NCI-H1436 treated with DMSO at 0.1 percent for 48 hours (cell line): ENCODE measurements at places on chromosomes 4 and X.
A peak's percentile ranks its signal among the peaks of the same experiment; 100 is the strongest.

DNA sequence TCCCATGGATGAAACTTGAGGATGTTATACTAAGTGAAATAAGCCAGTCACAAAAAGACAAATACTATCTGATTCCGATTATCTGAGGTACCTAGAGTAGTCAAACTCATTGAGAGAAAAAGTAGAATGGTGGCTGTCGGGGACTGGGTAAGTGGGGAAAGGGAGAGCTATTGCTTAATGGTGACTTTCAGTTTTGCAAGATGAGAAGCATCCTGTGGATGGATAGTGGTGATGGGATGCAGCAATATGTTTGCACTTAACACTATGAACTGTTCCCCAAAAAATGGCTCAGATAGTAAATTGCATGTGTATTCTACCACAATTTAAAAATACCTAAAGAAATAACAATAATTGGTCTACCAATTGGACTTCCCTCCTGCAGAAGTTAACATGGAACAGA is 181.5 kb downstream of the SHROOM3 start:
- DNase-seq: no peak

DNA sequence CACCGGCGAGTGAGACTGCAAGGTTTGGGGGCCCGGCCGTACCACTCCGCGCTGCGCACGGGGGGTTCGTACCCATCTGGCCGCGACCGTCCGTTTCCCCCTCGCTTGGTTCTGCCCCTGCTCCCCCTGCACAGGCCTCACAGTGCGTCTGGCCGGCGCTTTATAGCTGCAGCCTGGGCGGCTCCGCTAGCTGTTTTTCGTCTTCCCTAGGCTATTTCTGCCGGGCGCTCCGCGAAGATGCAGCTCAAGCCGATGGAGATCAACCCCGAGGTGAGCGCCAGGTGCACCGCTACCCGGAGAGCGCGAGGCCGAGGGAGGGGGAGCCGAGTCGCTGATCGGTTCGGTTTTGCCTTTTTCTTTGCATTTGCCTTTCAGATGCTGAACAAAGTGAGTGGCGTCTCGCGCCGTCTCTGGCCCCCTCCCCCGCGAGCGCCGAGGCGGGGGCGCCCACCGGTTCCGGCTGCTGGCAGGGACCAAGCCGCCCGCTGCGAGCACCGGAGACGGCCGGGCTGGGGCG is at the start of gene UCHL1:
Gene UCHL1, plus strand, starts transcription at position 189 of the 517 bp plus-strand sequence. Its CDS starts 49 bp downstream, at position 238.
- peak; percentile 72 for DNase-seq

GRCh38 chrX:150332023-150332422 is 31.1 kb upstream of the MAMLD1 start:
- DNase-seq: no peak

DNA sequence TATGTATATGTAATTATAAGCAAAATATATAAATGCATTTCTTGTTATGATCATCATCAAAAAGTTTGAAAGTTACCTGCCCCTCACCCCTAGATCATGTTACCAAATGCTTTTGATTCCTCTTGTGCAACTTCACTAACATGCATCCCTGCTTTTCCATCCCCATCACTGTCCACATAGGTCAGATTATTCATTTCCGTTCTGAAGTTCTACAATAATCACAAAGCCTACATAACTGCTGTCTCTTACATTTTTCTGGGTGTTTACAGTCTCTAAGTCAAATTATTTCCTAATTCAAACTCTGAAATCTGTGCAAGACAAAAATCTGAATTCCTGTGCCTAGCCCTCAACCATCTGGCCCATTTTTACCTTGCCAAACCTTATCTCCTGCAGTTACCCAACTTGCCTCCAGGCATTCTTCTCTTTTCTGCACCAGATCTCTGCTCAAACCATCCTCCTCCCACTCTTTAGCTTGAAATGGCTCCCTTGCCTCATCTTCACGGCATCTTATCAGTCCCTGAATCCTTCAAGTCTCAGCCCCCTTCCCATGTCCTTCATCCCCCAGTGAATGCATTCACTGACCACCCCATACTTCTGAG is 42.4 kb upstream of the SLC39A8 start:
- no peak for DNase-seq

DNA sequence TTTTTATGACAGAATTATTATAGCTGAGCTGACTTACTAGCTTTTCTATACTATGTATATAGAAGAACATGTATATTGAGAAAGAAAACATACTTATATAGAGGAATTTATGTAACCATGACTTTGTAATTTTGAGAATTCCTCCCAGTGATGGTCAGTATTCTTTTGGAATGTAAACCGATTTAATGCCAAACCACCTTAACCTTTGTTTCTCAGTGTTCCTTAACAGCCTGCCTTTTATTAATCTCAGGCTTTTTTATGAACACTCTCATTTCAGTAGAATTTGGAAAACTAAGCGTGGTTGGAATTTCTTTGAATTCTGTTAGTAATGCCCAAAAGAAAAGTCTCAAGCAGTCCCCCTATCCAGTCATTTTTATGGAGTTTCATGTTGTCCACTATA is 47.0 kb downstream of the MOSPD2 start:
- DNase-seq: no peak

DNA sequence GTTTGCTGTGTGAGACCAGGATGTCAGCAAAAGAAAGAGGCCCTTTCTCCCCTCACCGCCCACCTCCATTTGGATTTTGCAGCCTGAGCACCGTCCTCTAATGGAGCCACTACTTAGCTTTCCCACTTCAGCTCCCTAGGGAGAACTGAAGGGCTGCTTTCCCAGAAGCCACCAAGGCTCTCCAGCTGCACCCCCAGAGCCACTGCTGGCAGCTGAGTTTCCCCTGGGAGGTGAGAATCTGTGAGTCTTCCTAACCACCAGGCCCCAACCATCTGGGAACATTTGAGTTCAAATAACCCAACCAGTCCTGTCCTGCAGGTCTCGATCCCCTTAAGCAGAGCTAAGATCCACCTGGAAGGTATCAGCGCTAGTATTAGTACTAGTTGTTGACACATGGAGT is 173.1 kb upstream of the USP9X start:
- peak; percentile 31 for DNase-seq

GRCh38 chr4:74311696-74312313 is 3.5 kb downstream of the EPGN start:
- peak; percentile 4 for DNase-seq

- DNase-seq: no peak
Measured at GRCh38 chr4:189364032-189364449, 576.6 kb upstream of the FRG1 start.

DNA sequence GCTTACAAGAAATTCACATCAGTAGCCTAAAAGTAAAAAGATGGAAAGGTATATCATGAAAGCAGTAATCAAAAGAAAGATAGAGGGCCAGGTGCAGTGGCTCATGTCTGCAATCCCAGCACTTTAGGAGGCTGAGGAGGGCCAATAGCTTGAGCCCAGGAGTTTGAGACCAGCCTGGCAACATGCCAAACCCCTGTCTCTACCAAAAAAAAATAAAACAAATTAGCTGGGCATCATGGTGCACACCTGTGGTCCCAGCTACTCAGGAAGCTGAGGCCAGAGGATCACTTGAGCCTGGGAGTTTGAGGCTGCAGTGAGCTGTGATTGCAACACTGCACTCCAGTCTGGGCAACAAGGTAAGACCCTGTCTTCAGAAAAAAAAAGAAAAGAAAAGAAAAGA is 55.5 kb downstream of the GSPT2 start:
- no peak for DNase-seq

GRCh38 chr4:185211035-185211434 is 1.6 kb downstream of the SNX25 start:
- no peak for DNase-seq

GRCh38 chr4:2534904-2535375 is 1.5 kb upstream of the FAM193A start:
- DNase-seq: no peak

- DNase-seq: no peak
Measured at GRCh38 chr4:2510351-2511259, 25.8 kb upstream of the FAM193A start.

DNA sequence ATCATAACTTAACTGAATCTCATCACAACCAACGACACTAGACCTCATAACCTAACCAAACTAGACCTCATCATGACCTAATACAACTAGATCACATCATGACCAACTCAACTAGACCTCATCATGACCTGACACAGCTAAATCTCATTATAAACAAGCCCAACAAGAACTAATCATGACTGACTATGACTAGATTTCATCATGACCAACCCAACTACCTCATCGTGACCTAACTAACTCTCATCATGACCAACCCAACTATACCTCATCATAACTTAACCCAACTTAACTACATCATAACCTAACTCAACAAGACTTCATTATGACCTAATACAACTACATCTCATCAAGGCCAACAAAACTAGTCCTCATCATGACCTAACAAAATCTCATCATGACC is 86.8 kb downstream of the DHRSX start:
- no peak for DNase-seq

DNA sequence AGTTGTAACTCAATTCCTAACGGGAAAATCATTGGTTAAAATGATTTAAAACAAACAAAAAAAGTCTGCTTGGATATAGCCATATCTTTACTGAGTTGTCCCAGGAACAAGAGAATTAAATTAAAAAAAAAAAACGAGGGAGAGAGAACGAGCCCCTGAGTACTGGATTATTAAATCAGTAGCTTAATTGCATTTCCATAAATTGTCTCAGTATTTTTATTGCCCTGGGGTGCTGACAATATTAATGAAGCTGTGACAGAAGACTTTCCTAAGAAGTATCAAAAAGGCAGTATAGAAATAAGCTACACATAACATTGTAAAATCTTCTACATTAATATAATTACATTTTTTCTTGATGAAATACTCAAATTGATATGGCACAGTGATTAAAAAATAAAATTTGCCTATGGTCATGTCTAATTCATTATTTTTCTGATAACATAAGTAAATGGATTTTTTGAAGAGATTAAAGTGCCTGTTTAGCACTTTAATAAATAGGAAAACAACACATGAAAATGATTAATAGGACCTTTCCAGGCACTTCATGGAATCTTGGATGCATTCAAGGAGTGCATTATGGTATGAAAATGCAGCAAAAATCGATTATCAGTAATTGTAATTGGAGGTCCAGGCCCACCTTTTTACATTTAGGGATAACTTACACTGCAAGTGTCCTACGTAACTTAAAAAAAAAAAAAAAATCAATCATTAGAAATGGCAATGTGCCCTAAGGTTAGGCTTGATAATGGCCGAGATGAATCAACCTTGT is 2233.4 kb downstream of the ARAP2 start:
- DNase-seq: no peak

GRCh38 chrX:37383313-37383712 is 34.1 kb downstream of the PRRG1 start:
- no peak for DNase-seq

GRCh38 chrX:123665197-123665596 is 67.7 kb downstream of the THOC2 start:
- DNase-seq: no peak

- no peak for DNase-seq
Measured at GRCh38 chr4:47390428-47391125, 72.9 kb downstream of the COMMD8 start.

GRCh38 chr4:4226606-4227438 is at the start of gene OTOP1:
TSS of gene OTOP1 (minus strand) at chr4:4226929. CDS start at chr4:4226864, 65 bp downstream.
- no peak for DNase-seq

- DNase-seq: no peak
Measured at GRCh38 chrX:101958139-101958538, 26.3 kb upstream of the ZMAT1 start.

- no peak for DNase-seq
Measured at GRCh38 chr4:8009097-8009496, 69.4 kb upstream of the AFAP1 start.

DNA sequence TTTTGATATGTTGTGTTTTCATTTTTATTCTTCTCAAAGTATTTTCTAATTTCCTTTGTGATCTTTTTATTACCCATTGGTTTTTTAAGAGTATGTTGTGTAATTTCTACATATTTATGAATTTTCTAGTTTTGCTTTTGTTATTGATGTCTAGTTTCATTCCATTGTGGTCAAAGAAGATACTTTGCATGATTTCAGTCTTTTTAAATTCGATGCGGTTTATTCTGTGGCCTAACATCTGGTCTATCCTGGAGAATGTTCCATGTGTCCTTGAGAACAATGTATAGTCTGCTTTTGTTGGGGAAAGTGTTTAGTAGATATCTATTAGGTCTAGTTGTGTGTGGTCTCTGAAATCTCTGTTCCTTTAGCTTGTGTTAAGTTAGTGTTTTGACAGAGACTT is 46.2 kb downstream of the PPEF1 start:
- no peak for DNase-seq

GRCh38 chrX:39752815-39753214 is 344.9 kb downstream of the BCOR start:
- no peak for DNase-seq

DNA sequence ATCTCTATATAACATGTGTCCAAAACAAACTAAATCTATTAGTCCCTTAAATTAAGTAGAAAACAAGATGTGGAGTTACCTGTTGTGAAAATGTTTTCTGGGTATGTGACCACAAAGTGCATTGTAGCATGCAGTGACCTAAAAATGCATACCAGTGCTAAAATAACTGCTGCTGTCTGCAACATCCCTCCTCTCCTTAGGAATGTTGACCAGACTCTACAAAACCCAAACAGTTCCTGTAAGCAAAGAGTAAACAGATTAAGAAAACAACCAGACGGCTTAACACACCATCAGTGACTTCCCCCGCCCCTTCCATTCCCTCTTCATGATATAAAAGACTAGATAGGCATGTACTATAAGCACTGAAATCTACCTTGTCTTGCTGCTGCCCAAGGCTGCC is 15.8 kb upstream of the RAB33B start:
- no peak for DNase-seq

DNA sequence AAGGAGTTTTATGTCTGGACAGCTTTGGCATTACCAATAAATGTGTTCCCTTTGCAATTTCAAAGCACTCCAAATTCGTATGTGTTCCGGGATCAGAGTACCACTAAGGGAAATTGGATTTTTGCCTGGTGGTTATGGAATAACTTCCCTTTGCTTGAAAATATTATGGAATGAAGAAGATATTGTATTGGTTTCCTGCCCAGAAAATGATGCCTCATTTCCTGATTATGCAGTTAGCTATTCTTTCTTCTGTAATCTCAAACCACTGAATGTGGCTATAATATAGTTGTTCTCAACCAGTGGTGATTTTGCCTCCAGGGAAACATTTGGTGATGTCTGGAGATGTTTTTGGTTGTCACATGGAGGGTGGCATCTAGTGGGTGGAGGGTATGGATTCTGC is 142.9 kb downstream of the PCDH7 start:
- no peak for DNase-seq

DNA sequence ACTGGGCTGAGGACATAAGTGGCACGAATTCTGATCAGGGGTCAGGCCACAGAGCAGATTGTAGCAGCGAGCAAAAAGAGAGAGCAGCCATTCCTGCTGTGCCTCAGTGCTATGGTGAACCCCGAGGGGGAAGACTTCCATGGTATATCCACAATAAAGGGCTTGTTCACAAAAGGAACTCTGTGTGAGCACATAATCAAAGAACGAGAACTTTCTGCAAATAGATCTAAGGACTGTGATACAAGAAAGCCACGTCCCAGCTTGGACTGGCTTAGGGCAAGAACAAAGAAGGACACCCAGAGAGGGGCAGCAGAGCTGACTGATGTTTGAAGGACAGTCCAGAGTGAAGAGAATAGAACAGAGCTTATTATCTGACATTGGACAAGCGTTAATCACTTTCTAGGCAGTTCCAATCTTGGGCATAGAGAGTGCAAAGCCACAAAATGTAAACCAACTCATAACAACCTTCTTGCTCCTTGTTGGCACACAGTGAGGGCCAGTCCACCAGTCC is 24.0 kb downstream of the PPEF2 start:
- DNase-seq: no peak
